ENCODE measurements at places on chromosomes 16 and 17.

DNA sequence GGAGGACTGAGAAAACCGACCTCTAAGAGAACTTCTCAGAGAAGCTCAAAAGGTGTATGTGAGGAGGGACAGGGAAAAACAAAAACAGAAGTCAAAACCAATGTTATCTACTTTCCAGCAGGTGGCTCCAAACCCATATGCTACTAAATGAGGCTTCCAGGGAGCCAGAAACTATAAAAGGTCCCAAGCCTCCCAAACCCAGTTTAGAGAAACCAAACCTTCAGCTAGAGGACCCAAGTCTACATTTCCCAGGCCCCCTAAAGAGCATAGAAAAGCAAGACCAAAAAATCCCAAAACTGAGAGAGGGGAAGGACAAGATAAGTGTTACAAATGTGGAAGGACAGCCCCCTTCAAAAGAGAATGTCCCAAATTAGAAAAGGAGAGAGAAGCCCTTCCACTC, 3.7 kb downstream of the HPR start:
- DNase-seq: peak; percentile 5

- DNase-seq: no peak
Measured at GRCh38 chr17:81323411-81323868, 28.3 kb upstream of the SLC38A10 start.

DNA sequence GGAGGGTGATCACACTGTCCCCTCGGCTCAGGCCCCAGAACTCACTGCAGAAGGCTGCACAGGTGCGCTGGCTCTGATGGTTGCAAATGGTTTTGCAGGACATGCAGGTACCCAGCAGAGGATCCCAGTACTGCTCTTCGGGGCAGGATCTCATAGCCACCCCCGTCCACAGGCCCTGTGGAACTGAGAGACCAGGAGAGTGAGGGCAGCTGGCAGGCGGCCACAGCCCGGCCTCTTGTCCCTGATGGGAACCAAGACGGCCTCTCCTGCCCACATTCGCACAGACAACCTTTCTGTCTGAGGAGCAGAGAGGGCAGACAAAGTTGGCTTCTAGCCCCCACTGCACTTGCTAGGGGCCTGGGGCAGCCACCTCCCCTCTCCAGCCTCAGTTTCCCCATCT, 19.5 kb downstream of the TNFRSF13B start:
- DNase-seq: no peak

DNA sequence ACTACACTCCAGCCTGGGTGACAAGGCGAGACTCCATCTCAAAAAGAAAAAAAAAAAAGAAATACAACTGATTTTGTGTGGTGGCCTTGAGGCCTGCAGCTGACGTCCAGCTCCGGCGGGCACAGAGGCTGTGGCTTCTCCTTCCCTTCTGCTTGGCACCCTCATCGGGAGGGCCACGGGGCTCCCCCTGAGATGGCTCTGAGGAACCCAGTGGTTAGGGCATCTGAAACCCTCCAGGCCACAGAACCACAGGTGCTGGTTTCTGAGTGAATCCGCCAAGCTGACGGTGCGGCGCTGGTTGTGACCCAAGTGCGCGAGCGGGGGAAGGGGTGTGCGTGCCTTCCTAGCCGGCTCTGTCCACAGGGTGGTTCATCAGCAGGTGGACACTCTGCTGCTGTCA, 63.4 kb downstream of the LMF1 start:
- no peak for DNase-seq

GRCh38 chr16:15934991-15935390, 14.4 kb upstream of the ABCC1 start:
- no peak for DNase-seq

DNA sequence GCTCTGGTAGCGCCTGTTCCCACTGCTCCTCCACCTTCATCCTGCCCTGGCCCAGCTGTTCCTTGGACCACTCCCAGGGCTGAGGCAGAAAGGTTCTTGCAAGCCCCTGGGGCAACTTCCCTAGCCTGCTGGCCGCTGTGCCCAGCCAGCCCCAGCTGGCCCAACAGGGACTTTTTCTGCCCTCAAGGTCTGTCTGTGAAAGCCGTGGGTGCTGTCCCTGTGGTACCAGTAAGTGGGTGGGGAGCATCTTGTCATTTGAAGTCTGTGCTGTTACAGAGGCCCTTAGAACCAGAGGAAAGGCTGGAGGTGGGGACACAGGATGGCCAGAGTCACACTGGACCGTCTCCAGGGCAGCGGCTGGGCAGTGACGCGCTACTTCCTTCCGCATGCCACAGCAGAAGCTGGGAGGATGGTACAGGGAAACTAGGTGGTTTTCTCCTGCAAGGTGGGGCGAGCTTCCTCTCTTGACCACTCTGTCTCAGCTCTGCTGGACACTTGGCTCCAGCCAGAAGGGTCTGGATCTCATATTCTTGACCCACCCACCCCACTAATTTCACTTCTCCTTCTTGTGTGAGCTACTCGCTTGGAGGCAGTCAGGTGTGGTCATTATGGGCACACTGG, 87.8 kb downstream of the PLCG2 start:
- no peak for DNase-seq

GRCh38 chr17:73667181-73667959, 23.1 kb upstream of the SDK2 start:
- DNase-seq: no peak

DNA sequence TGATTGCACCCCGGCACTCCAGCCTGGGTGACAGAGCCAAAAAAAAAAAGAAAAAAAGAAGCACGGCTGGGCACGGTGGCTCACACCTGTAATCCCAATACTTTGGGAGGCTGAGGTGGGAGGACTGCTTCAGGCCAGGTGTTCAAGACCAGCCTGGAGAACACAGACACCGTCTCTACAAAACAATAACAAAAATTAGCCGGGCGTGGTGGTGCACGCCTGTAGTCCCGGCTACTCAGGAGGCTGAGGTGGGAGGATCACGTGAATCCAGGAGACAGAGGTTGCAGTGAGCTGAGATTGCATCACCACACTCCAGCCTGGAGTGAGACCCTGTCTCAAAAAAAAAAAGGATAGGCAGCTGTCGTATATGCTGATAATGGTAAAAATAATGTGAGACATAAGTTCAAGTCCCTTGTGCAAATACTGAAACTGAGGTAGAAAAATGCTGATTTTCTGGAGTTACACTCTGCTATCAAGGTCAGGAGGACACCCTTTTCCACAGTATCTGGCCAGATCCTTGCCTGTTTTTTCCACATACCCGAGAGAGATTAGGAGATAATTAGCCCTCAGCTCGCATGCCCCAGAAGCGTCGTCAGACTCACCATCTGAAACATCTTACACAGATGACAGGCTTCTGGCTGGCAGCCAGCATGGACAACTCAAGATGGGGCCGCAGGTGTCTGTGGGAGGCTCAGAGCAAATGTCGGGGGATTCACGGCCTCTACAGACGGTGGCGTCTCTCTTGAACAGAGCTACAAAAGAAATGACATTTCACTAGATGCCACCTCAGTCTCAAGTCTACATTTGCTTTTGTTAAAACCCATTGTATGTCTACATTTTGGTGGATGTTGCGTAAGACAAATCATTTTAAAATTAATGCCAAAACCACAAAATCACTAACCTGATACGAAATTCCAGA, 36.8 kb downstream of the WDR45B start:
- no peak for DNase-seq

- DNase-seq: no peak
Measured at GRCh38 chr17:14225254-14225980, 11.2 kb downstream of the CDRT15 start.

- no peak for DNase-seq
Measured at GRCh38 chr16:22366889-22367288, 7.5 kb downstream of the CDR2 start.

- no peak for DNase-seq
Measured at GRCh38 chr17:30477774-30478115, 537 bp downstream of the GOSR1 start.

DNA sequence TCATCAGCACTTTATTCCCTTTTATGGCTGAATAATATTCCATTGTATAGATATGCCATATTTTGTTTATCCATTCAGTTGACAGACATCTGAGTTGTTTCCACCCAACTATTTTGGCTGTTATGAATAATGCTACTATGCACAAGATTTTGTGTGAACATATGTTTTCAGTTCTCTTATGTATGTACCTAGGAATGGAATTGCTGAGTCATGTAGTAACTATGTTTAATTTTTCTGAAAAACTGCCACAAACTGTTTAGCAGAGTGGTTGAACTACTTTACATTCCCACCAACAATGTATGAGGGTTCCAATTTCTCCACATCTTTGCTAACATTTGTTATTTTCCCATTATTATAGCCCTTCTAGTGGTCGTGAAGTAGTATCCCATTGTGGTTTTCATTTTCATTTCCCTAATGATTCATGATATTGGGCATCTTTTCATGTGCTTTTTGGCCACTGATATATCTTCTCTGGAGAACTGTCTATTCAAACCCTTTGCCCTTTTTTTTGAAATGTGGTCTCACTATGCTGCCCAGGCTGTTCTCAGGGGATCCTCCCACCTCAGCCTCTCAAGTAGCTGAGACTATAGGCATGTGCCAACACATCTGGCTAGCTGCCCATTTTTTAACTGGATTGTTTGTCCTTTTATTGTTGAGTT, 26.3 kb downstream of the SMURF2 start:
- DNase-seq: no peak

Measured in left renal cortex interstitium (tissue), 4 donors.